ENCODE measurements at places on chromosomes 6 and 20.

GRCh38 chr6:90121982-90122381, 174.7 kb downstream of the BACH2 start:
- no peak for DNase-seq

GRCh38 chr6:14950103-14950969, 295.5 kb upstream of the JARID2 start:
- no peak for DNase-seq

- DNase-seq, result no peak
Measured at GRCh38 chr6:40871424-40871823, 167.6 kb downstream of the UNC5CL start.

GRCh38 chr6:45650524-45651135, 272.9 kb upstream of the SUPT3H start:
- DNase-seq, result no peak

DNA sequence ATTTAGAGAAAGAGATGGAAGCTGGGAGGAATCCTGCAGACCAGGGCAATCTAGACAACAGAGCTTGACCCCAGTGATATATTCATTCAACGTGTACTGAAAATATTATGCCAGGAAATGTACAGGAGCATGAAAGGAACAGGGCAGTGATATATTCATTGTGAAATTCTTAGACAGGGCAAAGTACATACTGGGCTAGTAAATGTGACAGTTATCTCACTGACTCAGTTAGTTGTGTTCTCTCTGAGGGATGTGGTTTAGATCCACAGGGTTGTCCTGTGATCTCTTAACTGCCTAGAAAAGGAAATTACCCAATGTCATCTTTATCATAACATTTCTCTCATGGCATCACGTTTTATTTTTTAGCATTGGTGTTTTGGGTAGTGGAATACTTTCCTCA, 891.3 kb downstream of the EYS start:
- no peak for DNase-seq

DNA sequence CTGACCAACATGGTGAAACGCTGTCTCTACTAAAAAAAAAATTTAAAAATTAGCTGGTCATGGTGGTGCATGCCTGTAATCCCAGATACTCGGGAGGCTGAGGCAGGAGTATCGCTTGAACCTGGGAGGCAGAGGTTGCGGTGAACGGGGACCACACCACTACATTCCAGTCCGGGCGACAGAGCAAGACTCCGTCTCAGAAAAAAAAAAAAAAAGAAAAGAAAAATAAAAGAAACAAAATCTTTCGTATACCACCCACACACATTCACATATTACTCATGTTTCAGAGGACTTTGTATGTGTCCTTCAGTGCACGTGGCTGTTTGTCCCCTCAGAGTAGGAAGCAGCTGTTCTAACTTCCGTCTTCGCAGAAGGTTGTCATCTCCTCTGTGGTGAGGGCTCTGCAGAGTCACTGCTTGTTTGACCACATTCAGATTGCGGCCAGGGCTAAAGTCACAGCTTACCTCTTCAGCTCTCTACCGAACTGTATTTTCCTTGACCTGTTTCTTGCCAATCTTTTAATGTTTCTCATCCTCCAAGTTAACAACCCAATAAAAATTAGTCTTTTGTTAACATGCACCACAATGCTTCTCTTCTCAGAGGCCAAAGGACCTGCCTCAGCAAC, 36.6 kb upstream of the HIVEP1 start:
- no peak for DNase-seq

DNA sequence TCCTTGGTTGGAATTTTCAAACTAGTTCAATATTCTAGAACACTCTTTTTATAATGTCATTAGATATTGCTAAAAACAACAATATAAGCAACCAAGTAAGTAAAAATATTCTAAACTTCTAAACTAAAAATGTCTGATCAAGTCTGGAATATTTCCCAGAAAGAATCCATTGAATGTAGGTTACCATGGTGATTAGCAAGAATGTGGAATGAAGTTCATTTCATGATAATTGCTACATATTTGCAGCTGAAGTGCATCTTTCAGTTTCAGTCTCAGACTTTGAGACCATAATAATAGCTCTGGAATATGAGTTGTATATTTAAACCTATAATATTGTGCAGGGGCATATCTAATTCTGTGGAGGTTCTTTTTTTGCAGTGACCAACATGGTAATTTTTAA, 61.0 kb upstream of the NKAIN2 start:
- no peak for DNase-seq

DNA sequence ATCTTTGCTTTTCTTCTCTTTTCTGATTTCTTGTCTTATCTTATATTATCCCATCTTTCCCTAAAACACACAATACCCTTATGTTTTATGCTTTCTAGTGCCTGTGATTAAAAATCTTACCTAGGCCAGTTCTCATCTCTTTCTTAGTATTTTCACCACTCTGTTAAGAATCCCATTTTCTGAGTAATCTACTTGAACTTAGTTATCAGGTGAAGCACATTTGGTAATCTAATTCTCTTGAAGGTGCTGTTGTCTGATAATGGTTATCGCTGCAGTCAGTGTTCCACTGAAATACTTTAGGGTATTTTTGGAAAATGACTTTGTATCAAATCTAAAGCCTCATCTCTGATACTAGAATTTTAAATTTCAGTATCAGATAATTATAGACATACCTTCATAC, 192.5 kb upstream of the MAN1A1 start:
- DNase-seq, result no peak

GRCh38 chr6:34491091-34491430, 25.2 kb downstream of the PACSIN1 start:
- DNase-seq, result no peak

DNA sequence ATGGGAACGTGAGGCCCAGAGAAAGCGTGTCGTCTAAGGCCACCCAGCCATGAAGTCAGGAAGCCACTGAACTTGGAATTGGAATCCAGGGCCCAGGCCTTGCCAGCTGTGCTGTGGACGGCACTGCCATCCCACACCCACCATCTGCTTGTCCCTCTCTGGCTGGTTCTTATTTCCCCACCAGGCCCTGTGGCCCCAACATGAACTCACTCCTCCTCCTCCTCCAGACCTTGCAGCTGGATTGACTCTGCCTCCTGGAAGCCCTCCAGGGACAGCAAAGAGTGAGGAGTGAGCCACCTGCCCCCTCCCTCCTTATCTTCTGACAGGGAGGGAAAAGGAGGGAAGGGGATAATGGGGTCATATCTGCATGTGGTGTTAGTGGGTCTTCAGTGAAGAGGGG, 16.0 kb upstream of the IP6K3 start:
- no peak for DNase-seq

GRCh38 chr20:34495916-34496315, 20.3 kb upstream of the DYNLRB1 start:
- no peak for DNase-seq

GRCh38 chr20:18835466-18836256, 22.1 kb downstream of the SCP2D1 start:
- DNase-seq, result no peak

- no peak for DNase-seq
Measured at GRCh38 chr20:17161673-17162481, 65.0 kb upstream of the PCSK2 start.

DNA sequence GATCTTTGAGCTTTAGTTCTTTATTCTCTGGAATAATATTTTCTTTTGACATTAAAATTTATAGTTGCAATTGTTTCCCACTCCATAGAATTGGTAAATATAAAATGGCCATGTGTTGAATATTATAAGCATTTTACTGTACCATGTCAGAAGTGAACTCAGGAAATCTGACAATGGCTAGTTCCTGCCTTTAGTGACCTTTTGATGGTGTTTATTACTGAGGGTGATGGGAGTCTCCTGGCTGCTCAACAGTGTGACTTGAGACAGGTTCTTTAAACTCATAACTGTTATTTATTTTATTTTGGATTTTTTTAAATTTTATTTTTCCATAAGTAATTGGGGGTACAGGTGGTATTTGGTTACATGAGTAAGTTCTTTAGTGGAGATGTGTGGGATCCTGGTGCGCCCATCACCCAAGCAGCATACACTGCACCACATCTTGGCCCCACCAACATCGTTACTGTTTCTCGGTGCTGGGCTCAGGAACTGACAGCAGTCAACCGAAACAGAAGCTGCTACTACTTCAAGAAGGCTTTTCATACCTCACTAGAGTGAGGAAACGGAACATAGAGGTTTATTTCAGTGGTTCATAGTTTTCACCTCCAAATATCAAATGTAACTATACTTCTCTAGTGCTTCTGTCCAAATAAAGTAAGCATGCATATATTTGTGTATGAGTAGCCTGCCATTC, 90.4 kb downstream of the PLEKHG1 start:
- DNase-seq, result no peak

DNA sequence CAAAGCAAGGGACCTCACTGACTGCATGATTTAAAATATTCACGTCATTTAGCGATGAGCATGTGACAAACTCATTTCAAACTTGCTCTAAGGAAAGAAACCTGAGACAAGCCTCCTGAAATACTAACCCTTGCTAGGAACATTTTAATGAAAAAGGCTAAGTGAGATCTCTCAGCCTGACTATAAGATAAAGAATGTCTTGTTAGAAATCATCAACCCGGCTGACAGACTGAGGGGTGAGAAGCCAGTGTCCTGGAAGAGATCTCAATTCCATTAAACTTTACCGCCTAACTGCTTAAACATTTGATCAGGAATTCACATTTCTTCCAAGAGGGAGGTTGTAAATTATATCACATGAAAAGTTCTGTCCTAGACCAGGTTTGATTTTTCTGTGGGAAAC, 274.8 kb upstream of the EXOC2 start:
- no peak for DNase-seq

DNA sequence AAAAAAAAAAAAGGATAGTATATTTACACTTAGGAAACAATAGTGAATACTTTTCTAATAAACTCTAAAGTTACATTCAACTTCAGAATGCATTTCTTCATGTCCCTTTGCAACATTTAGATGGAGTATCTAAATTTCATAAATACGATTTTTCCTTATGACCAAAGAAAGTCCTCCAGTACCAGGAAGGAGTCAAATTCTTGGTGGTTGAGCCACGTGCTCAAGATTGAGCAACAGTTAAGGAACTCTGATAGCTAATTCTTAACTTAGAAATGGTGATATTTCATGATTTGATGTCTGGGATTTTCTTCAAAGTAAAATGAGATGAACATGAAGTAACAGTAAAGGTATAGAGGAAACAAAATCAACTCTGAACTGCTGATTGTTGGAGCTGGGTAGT, 92.7 kb downstream of the SASH1 start:
- no peak for DNase-seq

GRCh38 chr20:52150440-52151258, 40.9 kb downstream of the ZFP64 start:
- DNase-seq, result no peak

GRCh38 chr6:155222506-155222905, 41.3 kb upstream of the CLDN20 start:
- no peak for DNase-seq

DNA sequence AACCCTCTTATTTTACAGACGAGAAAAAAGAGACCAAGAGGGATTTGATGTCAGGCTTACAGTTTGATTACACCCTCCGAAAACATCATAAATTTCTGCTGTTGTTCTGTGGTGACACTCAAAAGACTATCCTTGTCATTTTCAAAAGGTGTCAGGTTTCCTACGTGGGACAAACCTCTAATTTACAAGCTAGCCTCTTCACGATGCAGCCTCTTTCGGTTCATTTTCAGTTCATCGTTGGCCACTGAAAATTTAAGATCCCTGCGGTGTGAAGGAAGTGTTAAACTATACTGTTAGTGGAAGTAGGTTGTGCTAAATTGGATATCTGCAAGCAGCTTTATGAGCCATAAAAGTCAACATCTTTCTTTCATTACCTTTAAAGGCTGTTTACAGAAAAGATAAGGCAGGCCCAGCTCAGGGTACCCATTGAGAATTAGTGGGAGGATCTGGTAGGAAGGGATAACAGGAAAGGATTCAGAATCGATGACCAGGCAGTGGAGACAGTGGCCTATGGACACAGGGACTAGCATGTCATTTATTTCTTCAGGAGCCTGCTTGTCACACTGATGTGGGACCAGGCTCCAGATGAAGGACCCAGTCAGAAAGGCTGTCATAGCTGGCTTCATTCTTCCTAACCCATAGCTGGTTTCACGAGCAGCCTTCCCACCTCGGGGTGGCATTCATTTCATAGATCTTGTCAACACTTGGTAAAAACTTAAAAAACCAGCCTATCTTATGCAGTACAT, 329.1 kb upstream of the SOX4 start:
- DNase-seq, result no peak

- peak; percentile 74 for DNase-seq
Measured at GRCh38 chr20:32031007-32031958, 20.8 kb upstream of the HCK start.

DNA sequence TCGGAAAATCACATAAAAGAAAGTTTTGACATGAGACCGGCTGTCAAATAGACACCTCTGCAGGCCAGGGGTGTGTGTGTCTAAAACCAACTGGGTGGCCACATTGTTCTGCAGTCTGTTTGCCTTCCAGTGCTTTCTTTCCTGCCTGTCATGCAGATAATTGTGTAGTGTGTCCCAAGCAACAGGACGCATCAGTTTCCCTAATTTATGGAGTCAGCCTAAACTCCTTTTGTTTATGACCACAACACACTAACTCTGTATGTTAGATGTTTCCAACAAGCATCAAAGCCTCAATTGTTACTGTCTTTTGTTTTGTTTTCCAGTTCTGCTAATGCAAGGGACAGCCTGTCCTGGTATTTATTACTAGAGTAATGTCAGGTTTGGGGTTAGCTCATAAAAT, 205.7 kb downstream of the ATXN1 start:
- no peak for DNase-seq

DNA sequence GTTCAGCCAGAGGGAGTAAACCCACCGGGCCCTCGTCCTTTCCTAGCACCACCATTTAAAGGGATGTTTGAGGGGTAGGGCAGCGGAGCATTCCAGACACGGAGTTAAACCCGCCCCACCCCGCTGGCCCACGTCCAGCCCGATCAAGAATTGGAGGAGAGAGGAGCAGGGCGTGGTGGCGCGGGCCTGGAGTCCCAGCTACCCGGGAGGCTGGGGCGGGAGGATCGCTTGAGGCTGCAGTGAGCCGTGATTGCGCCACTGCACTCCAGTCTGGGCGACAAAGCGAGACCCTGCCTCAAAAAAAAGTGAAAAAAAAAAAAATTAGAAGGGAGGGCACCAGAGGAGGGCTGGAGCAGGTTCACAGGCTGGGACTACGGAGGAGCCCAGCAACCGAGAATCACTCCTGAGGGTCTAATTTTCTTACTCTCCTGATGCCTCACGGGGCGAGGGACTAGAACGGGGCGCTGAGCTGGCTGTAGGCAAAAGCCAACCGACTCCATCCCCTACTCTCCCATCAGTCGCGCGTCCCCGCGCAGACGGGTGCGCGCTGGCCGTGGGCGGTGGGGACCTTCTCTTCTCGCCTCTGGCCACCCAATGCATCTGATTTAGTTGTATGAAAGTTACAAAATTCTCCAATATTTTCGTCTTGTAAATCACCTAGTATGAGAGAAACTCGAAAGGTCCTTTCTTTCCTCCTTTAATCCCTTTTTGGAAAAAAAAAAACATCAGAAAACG, 6.1 kb upstream of the HSPA1B start:
- peak; percentile 84 for DNase-seq

- no peak for DNase-seq
Measured at GRCh38 chr6:15205321-15205720, 40.5 kb upstream of the JARID2 start.

GRCh38 chr6:83057705-83058321, 7.8 kb downstream of the UBE3D start:
- DNase-seq, result no peak
